CD4-positive, alpha-beta T cell treated with Interleukin-1 beta for 1 hour (primary cell): ENCODE measurements at places on chromosomes 3 and 15.

DNA sequence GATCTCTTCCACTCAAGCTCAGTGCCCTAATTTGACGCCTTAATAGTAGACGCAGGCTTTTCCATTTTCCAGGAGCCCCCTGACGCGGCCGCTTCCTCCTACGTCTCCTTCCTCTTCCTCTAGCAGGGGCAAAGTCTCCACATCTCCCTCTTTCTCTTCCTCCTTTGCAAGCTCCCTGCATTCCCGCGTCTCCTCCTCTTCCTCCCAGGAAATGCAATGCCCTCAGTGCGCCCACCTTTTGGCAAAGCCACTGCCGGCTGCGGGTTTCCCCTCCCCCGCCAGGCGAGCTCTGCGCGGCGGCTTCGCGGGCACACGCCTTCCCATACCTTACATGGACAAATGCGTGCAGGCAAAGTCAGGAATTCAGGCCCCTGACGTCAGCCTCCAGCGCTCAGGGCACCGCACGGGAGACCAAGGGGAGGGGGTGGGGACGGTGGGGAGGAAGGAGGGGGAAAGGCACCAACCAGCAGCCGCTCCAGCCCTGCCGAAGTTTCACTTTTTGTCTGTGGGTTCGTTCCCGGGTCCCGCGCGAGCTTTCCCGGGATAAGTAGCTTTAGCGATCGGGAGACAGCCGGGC, 432 bp upstream of the LPP start:
- peak; percentile 50 for DNase-seq

DNA sequence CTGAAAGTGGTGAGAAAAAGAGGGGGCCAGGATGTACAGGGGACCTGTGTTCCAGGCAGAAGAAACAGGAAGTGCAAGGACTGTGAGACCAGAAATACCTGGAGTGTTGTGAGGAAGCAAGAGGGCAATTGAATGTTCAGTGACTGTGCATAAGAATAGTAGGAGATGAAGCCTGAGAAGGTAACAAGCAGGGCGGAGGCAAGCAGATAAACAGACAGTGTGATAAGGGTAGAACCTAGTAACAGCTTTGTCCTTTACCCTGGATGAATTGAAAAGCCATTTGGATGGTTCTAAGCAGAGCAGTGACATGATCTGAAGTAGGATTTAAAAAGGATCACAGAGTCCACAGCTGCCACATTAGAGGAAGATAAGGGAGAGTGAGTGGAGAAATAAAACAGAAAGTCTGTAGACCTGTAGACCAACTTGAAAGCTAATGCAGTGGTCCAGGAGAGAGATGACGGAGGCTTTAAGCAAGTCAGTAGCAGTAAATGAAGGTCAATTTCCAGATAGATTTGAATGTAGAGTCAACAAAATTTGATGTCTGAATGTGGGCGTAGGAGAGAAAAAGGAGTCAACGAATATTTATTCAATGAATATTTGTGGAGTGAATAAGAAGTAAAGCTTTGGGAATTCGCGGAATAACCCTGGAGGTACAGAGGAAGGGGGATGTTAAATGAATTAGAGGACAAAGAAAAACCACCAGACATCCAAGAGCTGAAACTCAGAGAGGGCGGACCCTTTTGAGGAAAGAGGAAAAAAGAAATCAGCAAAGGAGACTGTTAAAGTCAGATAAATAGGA, 4.2 kb upstream of the PLOD2 start:
- DNase-seq, result no peak

DNA sequence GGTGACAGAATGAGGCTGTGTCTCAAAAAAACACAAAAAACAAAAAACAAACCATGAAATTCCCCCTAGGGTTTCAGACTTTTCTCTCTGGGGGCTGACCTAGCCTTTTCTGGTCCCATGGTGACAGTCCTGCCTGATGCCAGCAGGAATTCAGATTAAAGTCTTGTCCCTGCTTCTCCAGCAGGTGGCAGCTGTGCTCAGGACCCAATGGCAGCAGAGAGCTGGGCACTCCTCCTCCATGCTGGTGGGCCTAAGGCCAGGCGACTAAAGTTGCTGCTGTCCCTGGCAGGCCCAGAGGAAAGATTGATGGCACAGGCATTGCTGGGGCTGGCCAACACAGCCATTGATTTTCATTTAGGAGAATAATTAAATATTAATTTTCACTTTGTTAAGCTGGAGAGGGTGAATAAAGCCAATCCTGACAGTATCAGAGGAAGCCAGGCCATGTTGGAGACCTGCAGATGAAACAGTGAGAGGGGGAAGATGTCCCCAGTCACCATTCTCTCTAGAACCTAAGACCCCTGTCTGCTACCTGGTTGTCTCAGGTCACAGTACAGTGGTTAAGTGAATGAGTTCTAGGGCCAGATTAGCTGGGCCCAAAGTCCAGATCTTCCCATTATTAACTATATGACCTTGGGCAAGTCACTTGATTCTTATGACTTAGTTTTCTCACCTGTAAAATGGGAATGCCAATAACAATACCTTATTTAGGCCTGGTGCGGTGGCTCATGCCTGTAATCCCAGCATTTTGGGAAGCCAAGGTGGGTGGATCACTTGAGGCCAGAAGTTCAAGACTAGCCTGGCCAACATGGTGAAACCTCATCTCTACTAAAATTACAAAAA, 7.1 kb downstream of the CELF6 start:
- DNase-seq, result peak; percentile 71

GRCh38 chr3:149796026-149796425, 3.7 kb upstream of the ANKUB1 start:
- no peak for DNase-seq

DNA sequence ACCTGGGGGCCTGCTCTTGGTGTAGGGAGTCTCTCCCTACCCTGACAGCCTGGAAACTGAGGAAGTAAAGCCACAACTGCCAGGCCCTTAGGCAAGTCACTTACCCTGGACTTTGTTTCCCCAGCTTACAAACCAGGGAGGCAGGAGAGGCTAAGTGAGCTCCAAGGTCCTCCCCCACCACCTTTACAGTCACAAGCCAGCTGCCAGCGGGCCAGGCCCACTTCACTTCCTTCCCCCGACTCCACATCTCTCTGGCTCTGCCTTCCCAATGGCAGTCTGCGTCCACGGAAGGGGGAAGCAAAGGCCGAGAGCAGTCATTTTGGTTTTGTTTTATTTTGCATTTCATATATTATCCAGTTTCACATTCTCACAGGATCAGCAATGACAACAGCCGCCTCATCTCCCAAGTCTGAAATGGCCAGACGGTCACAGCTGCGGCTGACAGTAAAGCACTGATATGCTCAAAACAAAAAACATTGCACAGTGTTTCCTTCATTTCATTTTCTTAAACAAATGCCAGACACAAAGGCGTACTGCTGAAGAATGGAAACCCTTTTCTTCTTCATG, 35.7 kb downstream of the RBPMS2 start:
- DNase-seq, result no peak

DNA sequence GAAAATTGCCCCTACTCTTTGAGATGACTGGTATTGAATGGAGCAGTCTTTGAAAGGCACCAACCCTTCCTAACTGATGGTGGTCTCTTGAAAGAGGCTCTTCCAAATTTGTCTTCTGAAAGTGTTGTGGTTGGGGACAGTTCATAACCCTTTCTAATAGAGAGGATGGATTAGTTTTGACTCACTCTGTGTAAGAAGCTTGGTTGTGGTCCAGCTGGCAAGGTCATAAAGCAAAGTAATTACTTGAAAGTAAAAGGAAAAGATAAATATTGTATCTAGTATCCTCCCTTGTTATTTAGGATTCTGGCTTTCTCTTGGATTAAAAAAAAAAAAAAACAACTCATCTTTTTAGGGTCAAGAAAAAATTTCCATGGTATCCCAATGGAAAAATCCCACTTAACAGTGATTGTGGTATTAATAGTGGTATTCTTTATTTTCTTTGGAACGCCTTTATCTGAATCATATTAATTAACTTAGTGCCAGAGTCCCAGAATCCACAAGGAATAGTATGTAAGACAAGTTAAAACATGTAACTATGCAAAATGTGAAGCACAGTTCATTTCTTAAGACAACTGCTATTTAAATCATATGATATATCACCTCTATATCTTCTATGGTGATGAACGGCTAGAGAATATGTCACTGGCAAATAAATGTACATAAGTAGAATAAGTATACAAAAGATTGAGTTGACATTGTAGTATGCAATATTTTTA, 469.3 kb upstream of the CDIN1 start:
- DNase-seq, result no peak

GRCh38 chr3:100149713-100150415, 35.6 kb upstream of the FILIP1L start:
- no peak for DNase-seq

- no peak for DNase-seq
Measured at GRCh38 chr3:179181021-179181472, 32.9 kb downstream of the PIK3CA start.

DNA sequence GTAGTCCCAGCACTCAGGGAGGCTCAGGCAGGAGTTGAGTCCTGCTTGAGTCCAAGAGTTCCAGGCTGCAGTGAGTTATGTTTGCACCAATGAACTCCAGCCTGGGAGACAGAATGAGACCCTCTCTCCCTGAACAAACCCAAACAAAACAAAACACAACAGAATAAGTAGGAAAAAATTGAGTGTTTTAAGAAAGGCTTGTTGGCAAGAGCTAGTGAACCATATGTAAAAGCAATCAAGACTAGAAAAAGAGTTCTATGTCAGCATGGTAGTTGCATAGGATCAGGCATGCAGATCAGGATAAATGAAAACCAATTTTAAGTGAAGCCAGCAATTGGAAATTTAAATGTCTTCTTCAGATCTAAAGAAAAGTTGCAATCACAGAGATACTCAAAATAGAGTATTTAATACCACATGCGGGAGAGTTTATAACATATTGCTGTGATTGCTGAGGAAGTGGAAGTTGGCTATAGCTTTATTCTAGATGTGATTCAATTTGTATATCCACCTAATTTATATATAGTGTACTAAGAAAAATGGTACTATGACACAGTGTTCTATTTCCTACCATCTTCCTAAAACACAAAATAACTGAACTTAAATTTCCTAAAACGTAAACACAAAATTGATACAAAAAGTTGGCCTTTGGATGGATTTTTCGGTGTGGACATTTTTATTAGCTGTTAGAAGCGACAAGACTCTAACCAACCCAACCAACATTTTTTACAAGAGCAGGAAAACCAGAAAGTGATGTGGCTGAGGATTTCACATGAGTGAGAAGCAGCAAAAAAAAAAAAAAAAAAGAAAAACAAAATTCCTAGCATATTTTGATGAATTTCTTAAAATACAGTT, 101.9 kb upstream of the ROBO1 start:
- no peak for DNase-seq

DNA sequence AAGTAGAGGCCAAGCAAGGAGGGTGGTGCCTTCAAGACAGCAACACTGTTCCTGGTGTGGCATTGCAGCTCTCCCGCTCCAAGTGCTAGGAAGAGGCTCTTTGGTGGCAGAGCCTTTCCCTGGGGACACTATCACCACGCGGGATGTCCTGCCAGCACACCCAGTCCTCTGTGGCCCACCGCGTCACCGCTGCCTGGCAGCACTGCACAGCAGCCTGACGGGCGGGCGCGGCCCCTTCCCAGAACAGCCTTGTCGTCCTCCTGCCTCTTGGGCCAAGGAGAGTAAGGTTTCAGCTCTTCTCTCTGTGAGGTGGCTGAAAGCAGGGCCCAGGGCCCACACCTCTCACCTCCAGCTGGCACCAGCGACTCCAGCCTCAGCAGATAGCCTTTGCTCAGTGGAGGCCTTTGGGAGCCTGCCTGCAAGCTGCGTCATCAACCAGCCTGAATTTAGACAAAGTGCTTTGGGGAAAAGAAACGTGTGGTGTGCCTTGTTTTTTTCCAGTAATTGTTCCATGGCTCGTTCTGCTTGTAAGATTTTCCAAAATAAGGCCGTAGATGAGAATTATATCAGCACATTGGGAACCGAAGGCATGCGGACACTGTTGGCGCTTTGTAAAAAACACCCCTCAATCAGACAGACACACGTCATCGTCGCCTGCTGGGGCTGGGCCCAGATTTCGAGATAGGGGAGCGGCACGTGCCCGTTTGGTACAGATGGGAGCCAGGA, 65.0 kb downstream of the AAGAB start:
- DNase-seq, result no peak

DNA sequence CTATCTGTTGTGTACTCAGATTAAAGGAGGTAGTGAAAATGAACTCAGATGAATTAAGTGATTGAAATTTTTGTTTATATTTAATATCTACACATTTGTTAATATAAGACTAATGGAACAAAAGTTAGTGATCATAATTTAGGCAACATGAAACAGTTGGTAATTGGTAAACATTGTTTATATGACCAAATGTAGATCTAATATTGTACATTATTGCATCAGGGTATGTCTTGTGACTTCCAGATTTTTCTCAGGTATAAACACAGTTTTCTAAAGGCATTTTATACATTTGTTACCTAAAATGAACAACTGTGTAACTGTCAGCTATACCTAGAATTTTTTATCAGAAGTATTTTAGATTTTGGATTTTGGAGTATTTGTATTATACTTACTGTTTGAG, 14.8 kb downstream of the GMPS start:
- DNase-seq, result no peak

- DNase-seq, result no peak
Measured at GRCh38 chr3:171353423-171353822, 106.8 kb downstream of the TNIK start.

DNA sequence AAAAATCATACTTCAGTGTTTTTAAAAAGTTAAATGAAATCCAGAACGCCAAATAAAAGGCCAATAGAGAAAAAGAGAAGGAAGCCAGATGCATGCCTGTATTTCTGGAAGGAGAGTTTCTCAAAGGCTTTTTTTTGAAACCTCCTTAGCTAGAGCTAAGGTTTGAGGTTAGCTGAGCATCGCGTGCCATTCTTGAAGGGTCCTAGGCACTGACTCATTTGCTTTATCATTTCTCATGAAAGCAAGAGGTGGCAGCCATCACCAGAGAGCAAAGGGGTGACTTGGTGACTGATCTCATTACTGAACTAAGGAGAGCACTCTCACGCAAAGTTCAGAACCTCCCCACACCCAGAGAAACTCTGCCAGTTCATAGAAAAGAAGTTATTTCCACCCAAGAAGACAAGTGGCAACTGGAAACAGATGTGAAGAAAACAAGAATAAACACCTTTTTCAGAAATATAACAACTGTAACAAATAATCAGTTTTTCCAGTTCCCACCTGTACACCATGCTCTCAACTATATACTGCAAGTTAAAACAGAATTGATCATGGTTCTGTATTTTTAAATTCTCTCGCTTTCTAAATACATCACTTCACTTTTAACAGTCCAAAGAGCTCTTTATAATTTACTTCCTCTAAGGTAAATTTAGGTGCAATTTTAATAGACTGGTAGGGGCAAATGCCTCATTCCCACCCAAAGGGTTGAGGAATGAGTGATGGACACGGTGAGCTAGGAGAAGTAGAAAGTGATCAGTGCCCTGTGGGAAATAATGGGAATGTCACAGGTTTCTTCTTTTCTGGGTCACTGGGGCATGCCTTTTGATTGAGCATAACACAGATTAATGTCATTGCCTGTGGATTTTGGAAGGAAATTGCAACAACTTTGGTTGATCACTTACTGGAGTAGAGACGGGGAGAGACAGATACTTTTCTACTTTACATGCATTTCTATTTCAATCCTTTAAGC, 24.7 kb downstream of the GPR15 start:
- DNase-seq, result peak; percentile 53
